ENCODE measurements at places on chromosomes 1 and 21.

- no peak for DNase-seq
Observed at GRCh38 chr1:200784576-200784975, 45.9 kb downstream of the CAMSAP2 start.

GRCh38 chr1:223792046-223792445, 53.7 kb downstream of the TP53BP2 start:
- DNase-seq: no peak

DNA sequence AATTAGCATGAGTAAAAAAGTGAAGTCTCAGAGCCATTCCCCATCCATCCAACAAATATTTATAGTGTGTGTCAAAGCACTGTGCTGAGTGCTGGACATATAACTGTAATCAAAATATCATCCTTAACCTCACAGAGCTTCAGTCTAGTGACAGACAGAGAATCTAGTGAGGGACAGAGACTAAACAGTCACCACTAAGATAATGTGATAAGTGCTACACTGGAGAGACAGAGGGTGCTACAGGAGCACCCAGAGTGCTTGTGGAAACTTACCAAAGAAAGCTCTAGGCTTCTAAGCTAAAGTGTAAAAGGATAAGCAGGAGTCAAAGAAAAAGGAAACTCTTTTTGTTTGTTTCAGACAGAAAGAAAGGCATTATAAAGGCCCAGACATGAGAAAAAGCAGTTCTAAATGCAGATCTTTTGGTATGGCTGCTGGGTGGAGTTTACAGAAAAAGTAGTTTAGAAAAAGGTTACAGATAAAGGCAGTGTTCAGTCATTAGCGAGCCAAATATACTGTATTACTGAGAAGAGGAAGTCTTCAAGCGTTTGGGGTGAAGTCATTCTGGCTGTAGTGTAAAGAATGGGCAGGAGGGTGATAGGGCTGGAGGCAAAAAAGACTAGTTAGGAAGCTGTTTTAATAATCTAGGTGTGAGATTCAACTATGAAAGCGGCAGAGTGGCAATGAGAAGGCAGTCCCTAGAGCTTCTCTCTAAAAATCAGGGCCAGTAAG, 83.8 kb downstream of the SCMH1 start:
- no peak for DNase-seq

GRCh38 chr21:26972192-26972591, 5.3 kb upstream of the ADAMTS5 start:
- DNase-seq: no peak

DNA sequence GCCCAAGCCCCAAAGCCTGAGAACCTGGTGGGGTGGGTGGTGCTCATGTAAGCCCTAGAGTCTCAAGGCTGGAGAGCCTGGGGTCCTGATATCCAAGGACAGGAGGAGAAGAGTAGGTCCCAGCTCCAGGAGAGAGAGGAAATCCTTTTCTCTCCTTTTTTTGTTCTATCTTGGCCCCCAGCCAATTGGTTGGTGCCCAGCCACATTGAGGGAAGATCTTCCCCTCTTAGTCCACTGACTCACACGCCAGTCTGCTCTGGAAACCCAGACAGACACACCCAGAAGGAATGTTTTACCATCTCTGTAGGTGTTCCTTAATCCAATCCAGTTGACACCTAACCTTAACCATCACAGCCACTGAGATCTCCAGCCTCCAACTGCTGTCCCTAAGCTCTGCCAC, 16.2 kb upstream of the LIN9 start:
- DNase-seq: no peak

DNA sequence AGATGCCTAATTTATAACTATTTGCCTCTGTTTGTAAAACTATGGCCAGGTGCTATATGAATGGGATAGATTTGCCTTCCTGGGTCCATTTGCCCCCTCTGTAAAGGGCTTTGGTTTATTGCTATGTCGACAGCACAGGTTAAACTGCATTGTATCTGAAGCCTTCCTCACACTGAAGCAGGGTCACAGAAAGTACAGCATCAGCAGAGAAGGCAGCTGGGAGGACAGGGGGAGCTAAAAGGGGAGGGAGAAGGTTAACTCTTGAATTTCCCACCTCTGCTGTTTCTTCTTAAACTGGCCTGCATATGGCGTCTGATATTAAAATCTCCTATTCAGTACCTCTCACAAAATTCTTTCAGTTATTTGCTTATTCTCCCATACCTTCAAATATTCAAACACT, 297.4 kb downstream of the TM2D1 start:
- DNase-seq: no peak

All from activated CD8-positive, alpha-beta memory T cell treated with anti-CD3 and anti-CD28 coated beads for 1 hour (primary cell).